ENCODE measurements at places on chromosomes 2 and 18.

DNA sequence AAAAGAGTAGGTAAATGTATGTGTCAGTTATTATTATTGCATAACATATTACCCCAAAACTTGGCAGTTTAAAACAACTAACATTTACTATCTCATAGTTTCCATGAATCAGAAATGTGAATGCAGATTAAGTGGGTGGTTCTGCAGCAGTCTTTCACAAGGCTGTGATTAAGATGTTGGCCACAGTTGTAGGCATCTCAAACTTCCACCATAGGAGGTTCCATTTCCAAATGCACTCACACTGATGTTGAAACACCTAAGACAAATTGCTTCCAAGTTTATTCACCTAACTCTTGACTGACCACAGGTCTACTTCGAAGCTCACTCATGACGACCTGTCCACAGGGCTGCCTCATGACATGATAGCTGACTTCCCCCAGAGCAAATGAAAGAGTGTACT, 360.8 kb downstream of the GRB14 start:
- no peak for DNase-seq

DNA sequence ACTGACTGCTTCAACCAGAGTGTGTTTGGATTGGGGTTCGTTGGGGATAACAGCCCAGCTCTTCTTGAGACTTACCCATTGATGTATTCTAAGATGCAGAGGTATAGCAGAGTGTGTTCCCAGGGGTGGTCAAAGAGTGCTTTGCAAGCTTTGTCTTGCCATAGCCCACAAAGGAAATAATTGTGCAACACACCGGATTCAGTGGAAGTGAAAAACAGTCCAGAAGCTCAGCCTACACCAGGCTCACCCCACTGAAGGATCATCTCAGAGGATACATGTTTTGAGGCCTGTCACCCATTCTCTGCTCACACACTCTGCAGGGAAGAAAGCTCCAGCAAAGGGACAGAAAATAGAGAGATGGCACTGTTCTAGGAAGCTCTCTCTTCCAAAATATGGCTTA, 9.6 kb downstream of the CACNB4 start:
- no peak for DNase-seq

DNA sequence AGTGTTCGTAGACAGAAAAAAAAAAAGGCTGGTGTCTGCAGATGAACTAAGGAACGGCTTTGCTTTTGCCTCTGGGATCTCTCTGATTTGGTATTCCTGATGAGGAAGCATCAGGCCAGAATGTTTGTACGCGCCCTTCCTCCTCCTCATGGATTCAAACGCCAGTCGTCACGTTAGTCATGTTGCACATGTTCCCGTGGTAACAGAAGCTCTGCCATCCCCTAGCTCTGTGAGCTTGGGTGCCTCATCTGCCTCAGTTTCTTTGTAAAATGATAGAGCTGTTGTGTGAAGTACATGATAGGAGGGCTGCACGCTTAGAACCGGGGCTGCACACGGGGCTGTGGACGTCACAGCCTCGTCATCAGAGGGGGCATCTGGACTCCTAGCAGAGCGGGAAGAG, 47.0 kb downstream of the TSHZ1 start:
- DNase-seq = no peak

GRCh38 chr18:36200354-36200771, 13.1 kb downstream of the MOCOS start:
- DNase-seq = no peak

DNA sequence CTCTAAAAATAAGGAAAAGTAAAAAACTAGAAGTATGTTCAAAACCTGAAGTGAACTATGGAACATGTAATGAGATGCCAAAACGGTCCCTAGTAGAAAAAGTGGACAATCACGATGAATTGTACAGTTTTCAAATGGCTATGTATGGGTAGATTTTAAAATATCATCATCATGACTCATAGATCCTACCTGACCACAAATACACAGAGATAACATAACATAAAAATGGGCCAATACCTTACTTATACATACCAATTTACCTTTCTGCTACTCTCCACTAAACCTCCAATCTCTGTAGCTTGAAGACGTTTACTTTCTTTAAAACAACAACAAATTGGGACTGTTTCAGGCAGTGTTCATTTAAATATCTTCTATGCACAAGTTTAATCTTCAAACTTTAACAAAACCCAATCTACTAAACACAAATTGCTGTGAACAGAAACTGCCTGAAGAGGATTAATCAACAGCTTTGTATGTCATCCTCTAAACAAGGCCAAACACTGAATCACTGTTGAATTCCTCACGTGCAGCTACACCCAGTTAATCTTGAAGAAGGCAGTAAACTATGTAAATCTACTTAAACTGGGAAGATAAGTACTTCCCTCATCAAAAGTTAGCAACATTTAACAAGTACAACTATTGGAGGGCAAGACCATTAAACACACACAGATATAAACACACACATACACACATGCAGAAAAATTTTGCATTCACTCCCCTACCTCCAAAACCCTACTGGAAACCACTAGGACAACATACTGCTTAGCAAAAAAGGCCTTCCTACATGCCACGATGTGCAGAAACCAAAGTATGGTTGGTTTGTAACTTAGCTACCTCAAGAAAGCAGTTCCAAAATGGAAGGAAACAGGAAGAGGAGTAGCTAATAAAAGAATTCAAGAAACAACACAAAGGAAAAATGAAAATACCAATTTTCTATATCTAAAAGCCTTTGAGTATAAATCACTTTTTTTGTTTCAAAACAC, 90.3 kb downstream of the RBMS1 start:
- DNase-seq = no peak

DNA sequence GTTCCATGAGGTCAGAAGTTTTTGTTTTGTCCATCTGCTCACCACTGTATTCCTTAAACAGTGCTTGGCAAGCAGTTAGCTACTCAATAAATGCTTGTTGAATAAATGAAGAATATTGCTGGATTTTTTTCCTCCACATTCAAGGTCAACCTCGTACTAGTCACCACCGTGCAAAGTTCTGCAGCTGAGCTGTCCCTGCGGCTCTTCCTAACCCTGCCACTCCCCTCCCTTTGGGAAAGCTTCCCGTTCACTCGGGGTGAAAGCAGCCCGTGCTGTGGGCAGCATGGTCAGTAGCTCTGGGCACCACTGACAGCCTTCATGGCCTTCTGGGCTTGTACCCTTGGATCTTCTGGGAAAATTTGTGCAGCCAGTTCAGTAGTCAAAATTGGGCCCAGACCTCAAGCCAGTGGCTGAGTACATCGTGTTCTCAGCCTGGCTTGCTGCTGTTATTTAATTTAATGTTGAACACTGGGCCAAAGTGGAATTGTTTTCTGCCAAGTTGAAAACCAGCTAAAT, 469.3 kb upstream of the RAB12 start:
- no peak for DNase-seq

DNA sequence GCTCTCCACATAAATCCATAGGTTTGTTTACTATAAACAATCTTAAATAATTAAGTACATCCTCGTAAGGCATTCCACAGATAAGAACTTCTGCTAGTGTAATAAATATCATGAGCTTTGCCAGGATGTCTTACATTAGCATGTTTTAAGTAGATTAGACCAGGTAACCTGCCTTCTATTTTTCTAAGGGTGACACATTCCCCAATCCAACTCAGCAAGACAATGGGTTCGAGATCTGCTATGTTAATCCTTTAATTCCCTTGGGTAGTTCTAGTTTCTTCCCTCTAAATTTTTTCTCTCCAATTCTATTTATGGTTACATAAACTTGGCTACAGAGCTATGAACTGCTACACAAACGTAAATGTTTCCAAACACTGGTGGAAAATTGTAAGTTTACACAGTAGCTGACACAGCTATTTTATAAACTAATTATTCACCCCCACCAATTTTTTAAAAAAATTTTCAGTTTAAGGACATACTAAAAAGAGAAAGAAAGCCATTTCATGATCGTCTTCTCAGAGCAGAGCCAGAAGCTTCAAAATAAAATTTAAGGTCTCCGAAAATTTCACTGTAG, 386.5 kb upstream of the SLC39A10 start:
- no peak for DNase-seq

- no peak for DNase-seq
Observed at GRCh38 chr2:144323946-144324345, 196.0 kb downstream of the ZEB2 start.

GRCh38 chr2:148670773-148671172, 26.2 kb downstream of the EPC2 start:
- DNase-seq = no peak

GRCh38 chr18:80246445-80247392, 595 bp downstream of the PARD6G start:
- DNase-seq = no peak

DNA sequence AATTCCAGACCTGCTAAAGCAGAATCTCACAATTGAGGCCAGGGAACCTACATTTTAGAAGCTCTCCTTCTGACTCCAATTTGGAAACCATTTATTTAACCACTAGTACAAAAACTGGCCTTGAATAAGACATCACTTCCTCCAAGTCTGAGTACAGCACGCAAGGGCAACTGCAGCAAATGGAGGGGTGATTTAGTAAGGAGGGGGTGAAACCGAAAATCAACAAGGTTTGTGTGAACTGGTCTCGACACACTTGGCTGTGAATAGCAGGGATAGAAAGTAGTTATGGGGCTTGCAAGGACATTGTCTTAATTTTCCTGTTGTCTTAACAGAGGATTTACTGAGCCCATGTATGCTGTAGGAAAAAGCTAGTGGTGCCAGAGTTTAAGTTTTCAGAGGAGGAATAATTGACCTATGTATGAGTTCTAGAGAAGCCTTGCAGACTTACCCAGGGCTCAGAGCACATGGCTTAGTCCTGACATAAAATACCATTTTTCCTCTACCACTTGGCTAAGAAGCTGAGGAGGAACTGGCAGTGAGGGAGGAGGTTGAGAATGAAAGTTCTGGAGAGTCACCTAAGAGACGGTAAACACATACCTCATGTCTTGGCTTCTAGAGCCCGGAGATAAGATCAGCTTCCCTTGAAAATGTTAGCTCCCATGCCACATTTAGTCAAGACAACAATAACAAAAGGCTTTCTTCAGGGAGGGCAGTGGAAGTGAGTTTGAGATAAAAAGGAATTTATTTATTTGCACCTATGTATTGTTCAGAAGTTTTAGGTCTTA, 114.8 kb downstream of the SMAD2 start:
- no peak for DNase-seq

DNA sequence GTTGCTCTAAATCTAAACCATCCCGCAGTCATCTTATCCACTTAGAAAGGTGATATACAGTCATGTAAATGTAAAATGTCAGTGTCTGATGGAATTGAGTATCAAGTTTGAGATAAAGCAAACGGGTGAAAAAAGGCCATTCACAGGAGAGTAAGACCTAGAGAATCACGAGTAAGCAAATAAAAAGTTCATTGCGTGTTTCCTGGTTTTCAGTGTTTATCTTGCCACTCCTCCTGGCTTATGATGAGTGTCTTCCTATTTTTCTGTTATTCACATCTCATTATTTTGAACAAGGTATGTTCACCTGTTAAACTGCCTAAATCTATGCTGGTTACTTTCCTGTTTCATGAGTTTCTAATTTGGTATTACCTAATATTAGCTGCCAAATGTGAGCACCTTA, 68.8 kb downstream of the ITGA4 start:
- DNase-seq = no peak

GRCh38 chr2:141109633-141110032, 1021.2 kb downstream of the LRP1B start:
- no peak for DNase-seq

GRCh38 chr18:36187193-36187825, at the start of gene MOCOS:
MOCOS (plus strand) TSS chr18:36187497; CDS start chr18:36187540, 43 bp downstream.
- DNase-seq = peak; percentile 15

- DNase-seq = peak; percentile 7
Observed at GRCh38 chr2:187842978-187843847, 289.0 kb upstream of the TFPI start.

GRCh38 chr18:41761333-41762018, 193.6 kb upstream of the PIK3C3 start:
- no peak for DNase-seq

GRCh38 chr2:172929644-172930043, 146.0 kb upstream of the MAP3K20 start:
- no peak for DNase-seq

GRCh38 chr2:106356291-106356690, 111.9 kb downstream of the RGPD3 start:
- DNase-seq = no peak

- no peak for DNase-seq
Observed at GRCh38 chr2:73952499-73953446, 26.1 kb downstream of the DGUOK start.

DNA sequence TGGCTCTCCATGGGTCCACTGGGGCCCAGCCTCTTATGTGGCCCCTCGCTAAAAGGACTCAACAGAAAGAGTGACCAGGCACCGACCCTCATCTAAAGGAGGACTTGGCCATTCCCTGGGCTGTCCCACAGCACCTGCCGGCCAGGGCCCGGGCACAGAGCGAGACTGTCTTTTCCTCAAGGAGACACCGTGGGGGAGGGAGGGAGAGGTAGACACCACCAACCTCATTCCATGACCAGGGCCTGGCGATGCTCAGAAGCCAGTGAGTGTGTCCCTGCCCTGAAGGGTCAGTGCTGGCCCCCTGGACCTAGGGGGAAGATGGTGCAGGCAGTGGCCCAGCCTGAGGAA, 39.8 kb upstream of the ALPP start:
- DNase-seq = no peak

- DNase-seq = no peak
Observed at GRCh38 chr18:23812546-23813440, 123.5 kb downstream of the LAMA3 start.

GRCh38 chr2:226030788-226031646, 631.5 kb downstream of the NYAP2 start:
- DNase-seq = no peak

DNA sequence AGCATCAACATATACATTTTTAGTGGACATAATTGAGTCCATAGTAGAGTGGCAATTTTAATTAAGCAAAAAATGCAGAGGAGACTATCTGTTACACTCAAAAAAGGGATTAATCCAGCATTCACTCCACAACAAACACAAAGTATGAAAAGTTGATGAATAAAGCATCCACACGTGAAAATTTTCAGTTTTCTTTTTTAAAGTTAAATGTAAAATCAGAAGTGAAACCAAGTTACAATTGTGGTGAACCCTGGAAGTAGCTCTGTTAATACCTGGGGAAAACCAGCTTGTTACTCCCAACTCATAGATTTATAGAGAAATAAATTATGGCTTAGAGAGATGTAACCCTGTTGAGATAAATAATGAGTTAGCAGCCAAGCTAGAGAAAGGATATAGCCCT, 807.8 kb downstream of the TRIB2 start:
- no peak for DNase-seq

- no peak for DNase-seq
Observed at GRCh38 chr2:111108745-111109271, 11.9 kb upstream of the BCL2L11 start.

DNA sequence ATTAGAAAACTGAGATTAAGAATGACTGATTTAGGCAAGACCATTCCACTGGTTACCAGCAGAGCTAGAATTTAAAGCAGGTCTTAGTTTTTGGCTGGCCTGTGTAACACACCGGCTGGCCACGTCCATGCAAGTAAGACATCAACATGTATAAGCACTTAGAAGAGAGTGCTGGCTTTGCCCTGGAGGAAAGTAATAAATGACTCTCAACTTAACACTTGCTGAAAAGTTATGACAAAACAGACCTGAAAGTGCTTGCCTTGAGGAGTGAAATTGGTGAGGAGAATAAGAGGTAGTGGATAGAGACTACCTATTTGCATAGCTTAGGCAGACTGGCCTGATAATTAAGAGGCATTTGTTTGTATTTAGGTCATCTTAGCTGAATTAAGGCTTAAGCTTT, 165.7 kb upstream of the KCNJ3 start:
- no peak for DNase-seq
